ENCODE measurements at places on chromosomes 1 and 21. TPM values are rescaled to one million over a fixed set of nuclear protein-coding genes. Genes with fewer than 3 reads are reported as not detected.

Gene ROR1
- total RNA-seq, result 1.1 TPM

Gene SPRR1B
- total RNA-seq, result not detected

Gene ATP6V1G3
- total RNA-seq, result not detected

Gene TPTE
- 0.54 TPM for total RNA-seq

GRCh38 chr1:60563777-60564535 lies 490.4 kb upstream of the C1orf87 start:
- no peaks in the 10 kb centered on the region for H3K36me3 ChIP-seq
- H3K4me1 ChIP-seq, result no peaks in the 10 kb centered on the region
- no peak overlapping the region for H3K27ac ChIP-seq
- no peak overlapping the region for H3K4me3 ChIP-seq
- no peaks in the 10 kb centered on the region for H3K27me3 ChIP-seq
- DNase-seq, result no peak

DNA sequence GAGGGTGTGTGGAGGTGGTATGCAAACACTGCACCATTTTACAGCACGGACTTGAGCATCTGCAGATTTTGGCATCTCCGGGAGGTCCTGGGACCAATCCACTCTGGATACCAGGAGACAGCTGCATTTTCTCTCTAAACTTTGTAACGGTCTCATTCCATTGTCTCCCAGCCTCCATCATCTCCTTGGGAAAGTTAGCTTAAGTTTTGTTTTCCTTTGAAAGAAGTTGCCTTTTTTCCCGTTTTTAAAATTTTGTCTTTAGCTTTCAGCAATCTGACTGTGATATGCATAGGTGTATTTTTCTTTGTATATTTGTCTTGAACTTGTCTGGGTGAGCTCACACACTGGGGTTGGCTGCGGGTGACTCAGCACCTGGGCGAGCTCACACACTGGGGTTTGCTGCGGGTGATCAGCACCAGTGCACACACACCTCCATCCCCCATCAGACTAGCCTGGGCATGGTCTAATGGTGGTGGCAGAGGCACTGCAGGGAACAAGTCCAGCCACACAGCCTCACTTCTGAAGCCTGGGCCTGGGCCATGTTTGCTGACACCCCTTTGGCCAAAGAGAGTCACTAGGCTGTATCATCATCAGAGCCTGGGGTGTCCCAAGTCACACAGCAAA lies 32.1 kb upstream of the COL18A1 start:
- H3K4me1 ChIP-seq, result no peaks in the 10 kb centered on the region
- H3K4me3 ChIP-seq, result no peak overlapping the region
- H3K27ac ChIP-seq, result no peak overlapping the region
- H3K27me3 ChIP-seq, result no peaks in the 10 kb centered on the region
- H3K36me3 ChIP-seq, result no peaks in the 10 kb centered on the region

DNA sequence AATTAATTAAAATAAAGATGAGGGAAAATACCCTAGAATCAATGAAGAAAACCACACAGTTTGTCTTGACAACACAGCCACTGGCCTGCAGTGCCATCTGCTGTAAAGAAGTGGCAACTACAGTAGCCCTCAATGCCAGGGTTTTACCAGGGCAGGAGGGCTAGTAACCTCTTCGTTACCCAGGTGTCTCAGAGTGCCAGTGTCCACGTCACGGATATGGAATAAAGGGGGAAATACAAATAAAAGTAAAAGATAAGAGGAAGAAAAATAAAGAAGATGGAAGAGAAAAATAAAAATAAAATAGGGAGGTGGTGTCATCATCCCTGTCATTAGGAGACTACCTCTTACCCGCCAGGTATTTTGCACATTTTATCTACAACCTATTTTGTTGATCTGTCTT lies 14.2 kb upstream of the SLC44A3 start:
- peak; percentile 53 for DNase-seq
- no peak overlapping the region for H3K4me3 ChIP-seq
- H3K27me3 ChIP-seq, result no peaks in the 10 kb centered on the region
- H3K27ac ChIP-seq, result no peak overlapping the region

DNA sequence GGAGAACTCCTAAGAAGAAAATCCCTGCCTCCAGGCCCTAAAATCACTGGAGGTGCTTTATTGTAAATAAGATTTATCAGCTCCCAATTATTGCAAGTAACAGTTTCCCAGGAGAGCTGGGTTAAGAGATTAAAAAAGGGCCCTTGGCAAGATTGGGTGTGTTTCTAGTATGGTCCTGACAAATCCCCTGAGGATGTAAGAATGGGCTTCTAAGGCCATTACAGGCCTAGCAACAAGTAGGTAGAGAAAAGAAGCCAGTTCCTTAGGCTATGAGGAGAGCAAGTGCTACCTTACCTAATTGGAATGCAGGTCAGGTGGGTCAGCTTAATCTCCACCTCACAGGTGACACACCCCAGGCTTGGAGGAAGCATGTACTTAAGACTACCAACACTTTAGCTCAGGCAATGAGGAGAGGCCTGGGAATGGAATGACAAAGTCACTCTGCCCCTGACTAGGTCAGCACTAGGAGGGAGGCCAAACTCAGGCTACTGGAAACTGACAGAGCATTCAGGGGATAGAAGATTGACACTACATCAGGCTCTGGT lies 6.8 kb upstream of the OTUD7B start:
- DNase-seq, result peak; percentile 10
- no peaks in the 10 kb centered on the region for H3K4me1 ChIP-seq
- H3K4me3 ChIP-seq, result no peak overlapping the region
- H3K27ac ChIP-seq, result no peak overlapping the region
- H3K27me3 ChIP-seq, result no peaks in the 10 kb centered on the region

- peak; percentile 76 for DNase-seq
- peak within 1 kb of the TSS; percentile 83 for H3K4me3 ChIP-seq
- H3K4me1 ChIP-seq, result peaks cover 81% of the 10 kb centered on the region
- no peaks in the 10 kb centered on the region for H3K27me3 ChIP-seq
- peaks cover 5% of the 10 kb centered on the region for H3K36me3 ChIP-seq
- H3K27ac ChIP-seq, result peak within 1 kb of the TSS; percentile 94
These were observed at the start of gene RAP1GAP for GRCh38 chr1:21669258-21670058. Gene RAP1GAP, minus strand, starts transcription at chr1:21669357. Its CDS starts 49,325 bp downstream, at chr1:21620032.

DNA sequence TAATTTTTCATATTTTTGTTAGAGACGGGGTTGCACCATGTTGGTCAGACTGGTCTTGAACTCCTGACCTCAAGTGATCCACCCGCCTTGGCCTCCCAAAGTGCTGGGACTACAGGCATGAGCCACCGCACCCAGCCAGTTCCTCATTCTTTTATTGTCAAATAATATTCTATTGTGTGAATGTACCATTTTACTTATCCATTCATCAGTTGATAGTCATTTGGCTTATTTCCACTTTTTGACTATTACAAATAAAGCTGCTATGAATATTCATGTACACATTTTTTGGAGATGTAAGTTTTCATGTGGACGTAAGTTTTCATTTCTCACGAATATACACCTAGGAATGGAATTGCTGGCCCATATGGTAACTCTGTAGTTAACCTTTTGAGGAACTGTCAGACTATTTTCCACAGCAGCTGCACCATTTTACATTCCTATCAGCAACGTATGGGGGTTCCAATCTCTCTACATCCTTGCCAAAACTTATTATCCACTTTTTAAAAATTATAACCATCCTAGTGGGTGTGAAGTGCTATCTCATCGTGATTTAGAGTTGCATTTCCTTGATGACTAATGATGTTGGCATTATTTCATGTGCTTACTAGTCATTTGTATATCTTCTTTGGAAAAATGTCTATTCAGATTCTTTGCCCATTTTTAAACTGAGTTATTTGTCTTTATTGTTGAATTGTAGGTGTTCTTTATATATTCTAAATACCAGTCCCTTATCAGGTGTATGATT lies 12.7 kb downstream of the PACC1 start:
- H3K4me1 ChIP-seq, result no peaks in the 10 kb centered on the region
- no peak overlapping the region for H3K4me3 ChIP-seq
- no peak overlapping the region for H3K27ac ChIP-seq
- DNase-seq, result no peak
- H3K27me3 ChIP-seq, result no peaks in the 10 kb centered on the region
